ENCODE measurements at places on chromosomes 5 and 9.

GRCh38 chr5:147413266-147413665 is 96.6 kb downstream of the DPYSL3 start:
- DNase-seq, result no peak

DNA sequence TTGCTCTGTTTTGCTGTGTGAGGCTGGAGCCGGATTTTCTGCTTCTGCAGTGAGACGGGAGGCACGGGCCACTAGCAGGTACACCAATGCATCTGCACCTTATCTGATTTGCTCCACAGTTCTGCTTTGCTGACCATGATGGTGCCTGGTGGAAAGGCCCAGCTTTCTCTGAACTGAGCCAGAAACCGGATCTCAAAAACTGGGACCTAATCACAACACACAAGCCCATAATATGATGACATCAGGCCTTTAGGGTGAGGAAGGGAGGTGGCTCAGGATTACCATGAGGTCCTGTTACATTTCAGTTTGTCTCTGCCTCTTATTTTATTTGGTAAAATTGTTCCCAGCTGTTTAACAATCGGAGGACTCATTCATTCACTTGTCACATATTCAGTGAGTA is 49.8 kb downstream of the FGF1 start:
- no peak for DNase-seq

GRCh38 chr5:34411470-34412346 is 244.4 kb upstream of the RAI14 start:
- DNase-seq, result no peak

DNA sequence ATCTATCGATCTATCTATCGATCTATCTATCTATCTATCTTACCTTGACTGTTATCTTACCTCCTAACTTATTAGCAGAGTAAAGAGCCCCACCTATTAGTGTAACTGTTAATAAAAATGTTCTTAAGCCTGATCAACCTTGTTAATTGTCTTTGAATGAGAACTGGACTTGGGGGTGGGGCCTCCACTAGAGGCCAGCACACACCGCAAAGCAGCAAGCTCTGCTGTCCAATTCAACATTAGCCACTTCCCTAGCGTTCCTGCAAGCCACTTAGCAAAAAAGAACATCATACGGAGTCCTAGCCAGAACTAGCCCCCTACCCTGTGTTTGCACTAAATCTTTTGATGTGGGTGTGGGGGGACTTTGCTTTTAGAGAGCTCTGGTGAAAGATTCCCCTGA is 515.8 kb downstream of the KDM4C start:
- DNase-seq, result no peak

GRCh38 chr9:123174887-123175518 is 93.4 kb downstream of the STRBP start:
- DNase-seq, result no peak

DNA sequence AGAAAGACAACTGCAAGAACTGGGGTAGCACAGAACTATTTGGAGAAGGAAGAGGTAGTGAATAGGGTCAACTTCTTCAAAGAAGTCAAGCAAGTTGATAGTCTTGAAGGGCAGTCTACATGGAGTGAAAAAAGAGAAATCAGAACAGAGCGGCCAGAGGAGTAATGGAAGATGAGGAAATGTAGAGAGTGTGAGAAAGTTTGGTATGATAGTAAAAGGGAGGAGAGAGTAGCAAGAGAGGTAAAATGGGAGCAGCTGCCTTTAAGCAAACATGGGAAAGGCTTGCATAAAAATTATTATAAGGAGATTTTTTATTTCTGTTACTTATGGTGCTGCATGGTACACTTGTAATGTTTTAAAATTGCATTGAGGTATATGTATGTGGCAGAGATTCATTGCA is 6.8 kb downstream of the ITGA2 start:
- no peak for DNase-seq

DNA sequence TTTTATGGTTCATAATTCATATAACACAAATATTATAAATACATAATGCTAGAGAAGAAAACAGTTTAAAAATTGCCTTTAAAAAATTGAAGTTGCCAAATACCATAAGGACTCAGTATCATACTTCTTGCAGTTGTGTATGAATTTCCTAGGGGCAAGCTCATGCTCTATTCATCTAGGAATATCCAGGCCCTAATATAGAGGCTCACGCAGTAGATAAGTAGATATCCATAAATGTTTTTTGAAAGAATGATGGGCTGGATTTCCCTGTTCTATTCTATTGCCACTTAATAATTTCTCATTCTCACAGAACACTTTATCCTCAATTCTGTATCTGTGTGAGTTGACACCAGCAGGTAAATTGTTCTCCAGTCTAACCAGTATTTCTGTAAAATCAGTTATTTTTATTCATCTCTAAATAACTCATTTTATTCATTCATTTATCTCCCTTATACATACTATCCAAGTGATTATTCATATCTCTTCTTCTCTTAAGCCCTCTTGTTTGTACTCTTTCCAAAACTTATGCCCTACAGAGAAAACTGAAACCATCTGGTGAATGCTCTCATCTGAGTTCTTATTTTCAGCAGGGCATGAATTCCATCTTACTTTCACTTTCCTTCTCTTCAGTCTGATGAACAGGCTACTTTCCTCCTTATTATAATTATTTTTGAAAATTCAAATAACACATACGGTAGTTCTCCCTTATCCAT is 97.1 kb downstream of the SLC44A1 start:
- no peak for DNase-seq

- DNase-seq, result no peak
Measured at GRCh38 chr9:118522093-118523028, 818.2 kb downstream of the TLR4 start.

DNA sequence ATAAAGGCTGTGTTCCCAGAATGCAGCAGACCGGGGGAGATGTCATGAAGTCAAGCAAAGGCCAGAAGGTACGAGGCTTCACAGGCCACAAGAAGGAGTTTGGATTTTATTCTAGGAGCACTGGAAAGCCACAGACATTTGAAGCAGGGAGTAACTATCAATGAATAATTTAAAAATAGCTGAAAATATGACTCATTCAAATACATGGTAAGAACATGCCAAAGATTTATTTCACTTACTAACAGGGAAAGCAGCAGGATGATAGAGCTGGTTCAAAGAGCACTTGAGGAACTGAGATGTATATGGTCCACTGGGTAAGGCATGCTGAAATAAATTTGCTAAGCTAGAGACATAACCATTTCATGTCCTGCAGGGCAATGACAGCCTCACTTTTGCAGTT is 53.2 kb downstream of the MSX2 start:
- DNase-seq, result no peak

GRCh38 chr5:14445013-14445412 is 136.6 kb upstream of the OTULINL start:
- no peak for DNase-seq

GRCh38 chr5:37197340-37198050 is 51.7 kb downstream of the CPLANE1 start:
- DNase-seq, result no peak

- no peak for DNase-seq
Measured at GRCh38 chr5:93330506-93330905, 250.5 kb downstream of the NR2F1-AS1 start.

GRCh38 chr5:104751969-104752368 is 1189.4 kb upstream of the NUDT12 start:
- no peak for DNase-seq

DNA sequence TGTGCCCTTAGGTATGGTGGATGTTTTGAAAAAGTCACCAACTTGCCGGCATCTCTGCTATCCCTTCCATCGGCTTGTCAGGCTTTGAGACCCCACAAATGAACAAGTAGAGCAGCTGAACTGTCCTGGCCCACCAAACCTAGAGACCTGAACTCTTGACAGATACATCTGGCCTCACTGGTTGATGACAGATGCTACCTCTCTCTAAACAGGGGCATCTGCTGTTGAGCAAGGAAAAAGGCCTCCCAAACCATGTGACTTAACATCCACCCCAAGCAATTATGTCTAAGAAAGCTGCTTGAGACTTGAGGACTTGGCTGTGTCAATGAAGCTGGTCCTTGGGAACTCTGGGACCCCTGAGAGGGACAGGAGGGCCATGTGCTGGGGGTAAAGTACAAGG is 2.3 kb downstream of the CCNI2 start:
- no peak for DNase-seq

GRCh38 chr5:159217236-159217635 is 7.9 kb upstream of the RNF145 start:
- no peak for DNase-seq

DNA sequence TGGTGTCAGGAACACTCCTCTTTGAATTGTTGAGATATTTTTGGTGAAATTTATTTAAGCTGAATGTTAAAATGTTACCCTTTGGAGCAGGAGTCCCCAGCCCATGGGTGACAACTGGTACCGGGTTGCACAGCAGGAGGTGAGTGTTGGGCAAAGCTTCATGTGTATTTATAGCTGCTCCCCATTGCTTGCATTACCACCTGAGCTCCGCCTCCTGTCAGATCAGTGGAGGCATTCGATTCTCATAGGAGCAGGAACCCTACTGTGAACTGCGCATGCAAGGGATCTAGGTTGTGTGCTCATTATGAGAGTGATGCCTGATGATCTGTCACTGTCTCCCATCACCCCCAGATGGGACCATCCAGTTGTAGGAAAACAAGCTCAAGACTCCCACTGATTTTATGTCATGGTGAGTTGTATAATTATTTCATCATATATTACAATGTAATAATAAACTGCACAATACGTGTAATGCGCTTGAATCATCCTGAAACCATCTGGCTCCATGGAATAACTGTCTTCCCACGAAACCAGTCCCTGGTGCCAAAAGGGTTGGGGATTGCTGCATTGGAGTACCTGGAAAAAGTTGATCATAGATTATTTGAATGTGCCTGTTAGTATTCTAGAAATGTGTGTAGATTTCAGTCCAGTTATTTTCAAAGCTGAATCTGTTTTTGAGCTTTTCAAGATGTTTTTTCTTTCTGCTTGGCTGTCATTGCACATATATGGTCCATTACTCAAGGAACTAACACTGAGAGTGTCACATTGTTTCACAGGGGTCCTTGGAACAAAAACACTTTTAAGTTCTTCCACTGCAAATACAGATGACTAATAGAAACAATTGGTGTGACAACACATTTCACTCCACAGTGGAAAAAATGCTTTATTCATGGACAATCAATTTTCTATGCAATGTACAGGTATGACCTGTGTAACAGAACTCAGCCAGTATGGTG is 104.6 kb upstream of the TNFAIP8 start:
- no peak for DNase-seq

- DNase-seq, result no peak
Measured at GRCh38 chr5:173686950-173687349, 70.5 kb upstream of the BOD1 start.

GRCh38 chr5:124726631-124727362 is 19.6 kb downstream of the ZNF608 start:
- DNase-seq, result no peak

DNA sequence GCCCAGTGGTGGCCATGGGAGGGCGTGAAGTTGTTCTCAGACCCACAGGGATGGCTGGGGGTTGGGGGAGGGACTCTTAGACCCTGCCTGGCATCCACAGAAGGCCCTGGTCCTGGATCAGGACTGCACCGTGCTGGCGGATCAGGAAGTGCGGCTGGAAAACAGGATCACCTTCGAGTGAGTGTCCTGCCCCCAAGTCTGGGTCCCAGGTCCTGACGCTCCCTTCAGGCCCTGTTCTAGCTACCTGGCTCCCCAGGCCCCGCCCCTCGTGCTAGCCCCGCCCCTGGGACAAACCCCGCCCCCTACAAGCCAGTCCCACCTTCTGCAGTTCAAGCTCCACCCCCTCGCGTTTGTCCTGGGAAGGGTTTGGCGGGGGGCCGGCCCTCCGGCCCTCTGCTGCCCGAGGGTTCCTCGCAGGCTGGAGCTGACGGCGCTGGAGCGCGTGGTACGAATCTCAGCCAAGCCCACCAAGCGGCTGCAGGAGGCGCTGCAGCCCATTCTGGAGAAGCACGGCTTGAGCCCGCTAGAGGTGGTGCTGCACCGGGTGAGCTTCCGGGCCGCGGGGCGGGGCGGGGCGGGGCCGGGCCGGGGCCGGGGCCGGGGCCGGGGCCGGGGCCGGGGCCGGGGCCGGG is 12.9 kb downstream of the RGS14 start:
- DNase-seq, result peak; percentile 39

- no peak for DNase-seq
Measured at GRCh38 chr5:74761241-74761640, 5.7 kb downstream of the GFM2 start.

- DNase-seq, result no peak
Measured at GRCh38 chr9:109437286-109437685, 60.8 kb downstream of the PTPN3 start.

DNA sequence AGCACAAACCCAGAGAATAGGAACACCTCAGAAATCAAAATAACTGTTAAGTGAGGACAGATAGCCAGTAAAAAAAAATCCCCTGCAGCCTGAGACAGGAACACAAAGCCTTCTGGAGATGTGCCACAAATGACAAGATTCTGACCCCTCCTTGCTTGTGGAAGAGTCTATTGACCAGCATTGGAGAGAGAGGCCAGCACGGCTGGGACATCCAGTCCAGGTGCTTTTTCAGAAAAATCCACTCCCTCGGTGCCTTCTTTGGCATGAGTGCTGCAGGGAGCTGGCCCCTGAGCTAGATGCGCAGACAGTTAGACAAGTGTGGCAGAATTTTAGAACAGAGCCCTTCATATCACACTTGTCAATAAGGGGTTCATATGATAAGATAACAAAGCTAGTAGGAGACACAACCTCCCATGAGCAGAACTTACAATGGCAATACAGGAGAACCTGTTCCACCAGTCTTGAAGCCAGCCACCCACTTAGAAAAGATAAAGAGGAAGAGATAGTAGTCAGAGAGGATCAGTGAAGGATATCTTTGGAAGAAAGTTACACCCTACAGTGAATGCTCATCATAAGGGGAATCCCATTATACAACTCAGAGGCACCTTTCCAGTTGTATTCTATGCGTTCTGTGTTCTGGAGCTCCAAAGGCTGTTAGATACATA is 298.4 kb downstream of the TLE1 start:
- DNase-seq, result no peak

GRCh38 chr9:88326936-88327335 is 61.3 kb upstream of the SPIN1 start:
- no peak for DNase-seq

DNA sequence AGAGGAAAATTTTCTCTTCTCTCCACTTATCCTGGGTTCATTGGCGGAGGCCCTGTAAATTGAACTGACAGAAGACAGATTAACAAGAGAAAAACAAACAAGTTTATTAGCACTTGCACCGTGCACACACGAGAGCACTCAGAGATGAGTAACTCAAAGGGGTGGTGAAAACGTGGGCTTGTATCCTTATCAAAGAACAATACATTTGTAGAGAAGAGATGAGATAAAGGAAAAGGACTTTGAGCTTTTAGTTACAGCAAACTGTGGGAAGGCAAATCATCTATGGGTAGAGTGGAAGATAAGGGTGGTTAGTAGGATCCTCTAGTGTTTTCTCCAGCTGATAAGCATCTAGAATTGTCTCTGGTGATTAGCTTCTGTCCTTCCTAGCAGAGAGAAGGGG is 44.4 kb upstream of the ROR2 start:
- no peak for DNase-seq

Data from caudate nucleus (tissue), 63 donors.